ENCODE measurements at places on chromosomes 2 and 18. TPM values are rescaled to one million over a fixed set of nuclear protein-coding genes. Genes with fewer than 3 reads are reported as not detected.
A peak's percentile ranks its signal among the peaks of the same experiment; 100 is the strongest.

The CXCR1 gene
- total RNA-seq, result not detected

The DQX1 gene
- total RNA-seq, result 0.50 TPM

- DNase-seq, result peak; percentile 46
Observed at GRCh38 chr2:3728104-3729054, 25.0 kb downstream of the DCDC2C start.

DNA sequence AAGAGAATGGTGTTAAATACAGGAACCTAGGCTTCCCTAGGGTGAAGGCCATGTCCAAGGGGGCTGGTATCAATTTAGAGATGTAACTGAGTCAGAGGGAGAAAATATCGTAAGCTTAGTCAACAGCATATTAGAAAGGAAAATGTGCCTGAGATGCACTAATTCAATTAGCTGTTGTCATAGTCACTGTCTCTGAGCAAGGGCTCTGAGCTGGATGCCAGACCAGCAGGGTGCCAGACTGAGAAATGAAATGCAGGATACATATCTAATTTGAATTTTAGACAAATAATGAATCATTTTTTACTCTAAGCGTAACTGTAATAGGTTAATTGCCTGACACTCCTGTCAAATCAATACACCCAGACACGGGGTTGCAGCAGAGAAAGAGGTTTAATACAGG lies 11.4 kb upstream of the SLC35F6 start:
- DNase-seq, result no peak

GRCh38 chr18:59022167-59022945 lies 117.3 kb upstream of the SEC11C start:
- DNase-seq, result no peak

DNA sequence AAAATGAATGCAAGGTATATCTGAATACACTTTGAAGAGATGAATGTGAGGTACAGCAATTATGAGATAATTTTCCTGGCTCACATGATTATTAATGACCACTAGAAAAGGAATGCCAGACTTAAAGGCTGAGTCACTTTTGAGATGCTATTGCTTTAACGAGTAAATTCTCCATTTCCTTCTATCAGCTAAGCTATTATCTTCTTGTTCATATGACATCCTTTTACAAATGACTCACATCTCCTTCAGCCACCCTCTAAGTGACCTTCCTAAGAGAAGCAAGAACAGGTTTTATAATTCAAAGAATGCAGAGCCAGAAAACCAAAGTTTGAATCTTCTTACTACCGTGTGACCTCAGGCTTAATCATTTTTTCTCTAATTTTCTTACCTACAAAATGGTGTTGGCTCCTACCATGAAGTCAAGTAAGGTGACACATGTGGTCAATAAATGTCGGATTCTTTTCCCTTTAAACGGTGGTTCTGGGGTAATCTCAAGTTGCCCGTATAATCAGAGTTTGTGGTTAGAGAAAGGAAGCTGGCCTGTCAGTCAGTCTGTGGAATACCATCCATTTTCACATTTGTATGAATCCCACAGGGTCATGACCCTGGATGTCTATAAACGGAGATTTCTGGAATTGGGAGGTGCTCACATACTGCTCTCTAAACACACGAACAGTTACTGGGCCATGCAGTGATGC lies 184.0 kb upstream of the PID1 start:
- no peak for DNase-seq

DNA sequence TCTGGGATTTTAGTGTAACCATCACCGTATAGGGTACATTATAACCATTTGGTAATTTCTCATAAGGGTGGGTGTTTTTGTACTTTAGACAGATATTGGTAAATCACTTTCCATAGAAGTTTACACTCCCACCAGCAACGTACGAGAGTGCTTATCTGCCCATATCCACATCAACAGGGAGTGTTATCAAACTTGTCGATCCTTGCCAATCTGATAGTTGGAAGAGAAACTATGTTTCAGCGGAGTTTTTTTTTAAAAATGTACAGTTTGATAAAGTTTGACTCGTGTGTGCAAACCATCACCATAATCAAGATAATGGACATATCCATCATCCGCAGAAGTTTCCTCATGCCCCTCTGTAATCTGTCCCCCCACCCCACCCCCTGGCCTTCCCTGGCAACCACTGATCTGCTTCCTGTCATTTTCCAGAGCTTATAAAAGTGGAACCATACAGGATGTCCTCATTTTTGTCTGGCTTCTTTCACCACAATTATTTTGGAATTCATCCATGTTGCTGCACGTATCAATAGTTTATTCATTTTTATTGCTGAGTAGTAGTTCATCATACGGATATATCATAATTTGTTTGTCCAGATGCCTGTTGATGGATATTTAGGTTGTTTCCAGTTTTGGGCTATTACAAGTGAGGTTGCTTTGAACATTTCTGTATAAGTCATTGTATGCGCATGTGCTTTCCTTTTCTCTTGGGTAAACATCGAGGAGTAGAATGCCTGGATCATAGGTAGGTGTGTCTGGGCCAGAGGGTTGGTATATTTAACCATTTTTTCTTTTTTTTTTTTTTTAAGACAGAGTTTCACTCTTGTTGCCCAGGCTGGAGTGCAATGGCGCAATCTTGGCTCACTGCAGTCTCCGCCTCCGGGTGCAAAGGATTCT lies 18.6 kb downstream of the GLI2 start:
- DNase-seq, result no peak

GRCh38 chr2:30184035-30184434 lies 37.2 kb downstream of the YPEL5 start:
- DNase-seq, result no peak

GRCh38 chr18:43648002-43648401 lies 370.7 kb upstream of the SYT4 start:
- no peak for DNase-seq

DNA sequence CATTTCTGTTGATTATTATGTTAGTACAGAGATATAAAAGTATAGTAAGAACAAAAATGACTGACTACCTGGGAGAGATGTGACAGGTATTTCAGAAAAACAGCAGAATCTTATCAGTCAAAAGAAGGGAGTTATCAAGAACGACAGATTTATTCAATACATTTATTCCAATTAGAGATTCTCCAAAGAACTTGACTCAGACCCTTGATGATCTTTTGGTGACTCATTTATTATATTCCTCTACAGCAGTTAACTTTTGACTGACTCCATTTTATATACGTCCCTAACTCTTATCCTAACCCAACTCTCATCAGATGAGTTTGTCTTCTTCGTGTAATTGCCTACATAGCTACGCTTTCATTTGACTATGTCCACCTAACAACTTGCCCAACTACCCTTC lies 91.1 kb downstream of the C2orf74 start:
- no peak for DNase-seq

GRCh38 chr2:240765007-240765406 lies 55.0 kb downstream of the KIF1A start:
- no peak for DNase-seq

- no peak for DNase-seq
Observed at GRCh38 chr18:43869451-43870008, 592.2 kb upstream of the SYT4 start.

- no peak for DNase-seq
Observed at GRCh38 chr2:168626096-168626495, 170.0 kb downstream of the CERS6 start.

DNA sequence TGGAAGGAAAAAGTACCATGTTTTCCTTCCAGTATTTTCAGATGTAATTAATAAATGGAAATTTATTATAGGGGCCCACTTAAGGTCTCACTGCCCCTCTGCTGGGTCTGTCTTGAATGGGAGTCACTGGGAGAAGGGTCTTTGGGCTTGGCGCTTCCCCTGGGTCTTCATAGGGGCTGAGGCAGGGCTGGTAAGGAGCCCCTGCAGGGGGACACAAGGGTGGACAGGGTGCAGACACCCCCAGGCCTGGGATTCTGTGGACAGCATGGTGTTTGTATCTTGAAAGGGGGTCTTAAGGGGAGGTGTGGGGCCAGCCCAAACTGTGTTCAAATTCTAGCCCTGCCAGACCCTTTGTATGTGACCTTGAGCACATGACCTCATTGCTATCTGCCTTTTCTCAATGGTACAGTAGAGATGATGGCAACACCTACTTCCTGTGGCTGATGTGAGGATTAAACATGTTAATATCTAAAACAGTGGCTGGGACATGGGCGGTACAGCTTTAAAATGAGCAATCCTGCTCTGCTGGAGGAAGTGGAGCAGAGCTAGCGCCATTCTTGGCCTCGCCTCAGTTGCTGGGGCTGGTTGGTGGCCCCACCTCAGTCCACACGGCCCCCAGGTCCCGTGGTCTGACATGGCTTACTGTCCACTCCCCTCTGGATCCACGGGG lies 71.6 kb downstream of the GNAL start:
- DNase-seq, result no peak

DNA sequence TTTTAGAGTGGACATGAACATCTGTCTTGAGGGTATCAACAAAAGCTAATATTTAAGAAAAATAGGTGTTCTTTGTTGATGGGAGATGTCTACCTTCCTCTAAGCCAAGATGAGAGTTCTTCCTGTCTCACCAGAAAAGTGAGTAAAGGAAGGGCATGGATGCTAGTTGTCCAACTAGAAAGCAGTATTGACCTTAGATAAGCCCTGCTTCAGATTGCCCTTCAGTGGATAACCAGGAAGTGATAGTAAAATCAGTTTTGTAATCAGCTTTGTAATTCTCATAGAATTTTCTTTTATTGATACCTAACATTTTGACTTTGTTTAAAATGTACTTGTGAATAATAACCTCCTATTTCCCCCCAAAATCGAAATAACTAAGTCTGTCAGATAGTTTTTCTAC lies 134.7 kb downstream of the ZNF407 start:
- DNase-seq, result no peak

DNA sequence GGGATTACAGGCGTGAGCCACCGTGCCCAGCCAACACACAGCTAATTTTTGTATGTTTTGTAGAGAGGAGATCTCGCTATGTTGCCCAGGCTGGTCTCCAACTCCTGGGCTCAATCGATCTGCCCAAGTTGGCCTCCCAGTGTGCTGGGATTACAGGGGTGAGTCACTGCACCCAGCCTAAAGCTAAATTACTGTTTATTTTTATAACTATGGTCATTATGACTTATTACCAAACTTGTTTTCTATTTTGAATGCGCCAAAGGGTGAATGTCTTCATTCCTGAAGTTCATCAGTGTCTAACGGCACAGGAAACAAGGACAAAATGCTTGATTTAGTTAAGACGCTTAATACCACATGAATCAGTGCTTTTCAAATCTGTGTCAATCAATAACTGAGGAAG lies 38.9 kb upstream of the GREB1L start:
- DNase-seq, result no peak

GRCh38 chr2:33363325-33364298 lies 112.8 kb upstream of the RASGRP3 start:
- no peak for DNase-seq
